ENCODE measurements at places on chromosomes 2 and 18.

DNA sequence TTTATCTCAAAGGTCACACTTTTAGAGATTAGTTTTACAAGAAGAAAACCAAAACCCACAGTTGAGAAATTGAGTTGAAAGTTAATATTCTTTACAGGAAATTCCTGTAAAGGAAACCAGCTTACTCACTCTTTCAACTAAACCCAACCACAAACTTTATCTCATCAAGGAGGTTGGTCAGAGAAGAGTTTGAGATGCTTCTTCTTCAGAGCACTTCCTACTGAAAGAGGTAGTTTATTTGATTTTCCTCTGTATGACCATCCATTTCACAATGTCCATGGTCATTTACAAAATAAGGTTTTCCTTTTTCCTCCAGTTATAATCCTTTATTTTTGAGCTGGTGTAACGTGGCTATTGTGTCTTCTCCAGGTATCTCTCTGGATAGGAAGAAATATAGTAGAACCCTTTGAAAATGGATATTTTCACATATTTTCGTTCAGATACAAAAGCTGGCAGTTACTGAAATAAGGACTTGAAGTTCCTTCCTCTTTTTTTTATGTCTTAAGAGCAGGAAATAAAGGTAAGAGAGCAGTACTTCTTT is 4.5 kb upstream of the IL18RAP start:
- no peak for DNase-seq

GRCh38 chr2:32626639-32627221 is 1.1 kb upstream of the TTC27 start:
- no peak for DNase-seq

DNA sequence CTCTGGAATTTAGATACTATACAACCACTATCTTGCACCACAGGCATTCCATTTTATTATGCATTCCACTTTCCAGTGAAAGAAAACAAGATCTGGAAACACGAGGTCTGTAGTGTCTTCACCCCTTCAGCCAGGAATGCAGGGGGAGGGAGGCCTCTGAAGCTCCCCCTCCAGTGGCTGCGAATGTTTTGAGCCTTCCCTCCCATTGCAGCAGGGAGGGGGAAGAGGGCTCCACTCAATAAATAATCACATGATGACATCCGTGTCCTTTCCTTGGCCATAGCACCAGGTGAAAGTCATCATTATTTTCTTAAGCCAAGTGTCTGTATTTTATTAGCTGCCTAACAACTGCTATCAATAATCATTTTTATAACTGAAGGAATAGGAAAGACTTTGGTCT is 38.6 kb downstream of the ALPK2 start:
- DNase-seq = no peak

DNA sequence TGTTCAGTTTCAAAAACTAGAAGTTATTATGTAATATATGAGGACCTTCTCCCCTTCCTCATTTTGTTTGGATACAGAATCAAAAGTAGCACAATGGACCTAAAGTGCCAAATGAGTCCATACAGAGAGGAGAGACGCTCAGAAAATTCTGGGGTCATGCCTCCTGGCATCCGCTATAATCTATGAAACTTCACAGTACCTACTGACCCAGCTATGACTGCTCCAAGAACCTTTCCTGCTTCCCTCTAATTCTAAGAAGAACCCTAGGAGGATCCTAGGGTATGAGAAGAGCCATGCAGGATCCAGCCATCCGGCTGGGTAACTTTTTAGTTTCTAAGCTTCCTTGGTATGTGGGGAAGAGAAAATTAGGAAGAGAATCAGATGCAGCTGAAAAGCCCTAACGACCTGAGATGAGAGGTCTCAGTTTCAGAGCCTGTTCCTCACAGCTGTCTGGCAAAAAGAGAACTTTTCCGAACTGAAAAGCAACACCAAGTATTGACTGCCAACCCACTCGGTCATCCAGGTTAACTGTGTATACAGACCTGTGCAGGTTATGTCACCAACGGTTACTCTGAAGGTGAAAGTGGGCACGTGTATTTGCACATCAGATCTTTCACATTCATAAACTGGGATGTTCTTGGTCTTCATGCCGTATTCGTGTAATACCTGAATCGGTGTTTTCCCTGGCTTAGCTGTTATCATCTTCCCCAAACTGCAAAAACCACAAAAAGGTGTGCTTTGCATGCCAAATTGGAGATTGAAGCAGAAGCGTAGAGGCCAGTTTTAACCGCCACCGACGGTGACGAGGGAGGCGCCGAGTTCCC is 1.1 kb downstream of the PRKRA start:
- DNase-seq = peak; percentile 15

DNA sequence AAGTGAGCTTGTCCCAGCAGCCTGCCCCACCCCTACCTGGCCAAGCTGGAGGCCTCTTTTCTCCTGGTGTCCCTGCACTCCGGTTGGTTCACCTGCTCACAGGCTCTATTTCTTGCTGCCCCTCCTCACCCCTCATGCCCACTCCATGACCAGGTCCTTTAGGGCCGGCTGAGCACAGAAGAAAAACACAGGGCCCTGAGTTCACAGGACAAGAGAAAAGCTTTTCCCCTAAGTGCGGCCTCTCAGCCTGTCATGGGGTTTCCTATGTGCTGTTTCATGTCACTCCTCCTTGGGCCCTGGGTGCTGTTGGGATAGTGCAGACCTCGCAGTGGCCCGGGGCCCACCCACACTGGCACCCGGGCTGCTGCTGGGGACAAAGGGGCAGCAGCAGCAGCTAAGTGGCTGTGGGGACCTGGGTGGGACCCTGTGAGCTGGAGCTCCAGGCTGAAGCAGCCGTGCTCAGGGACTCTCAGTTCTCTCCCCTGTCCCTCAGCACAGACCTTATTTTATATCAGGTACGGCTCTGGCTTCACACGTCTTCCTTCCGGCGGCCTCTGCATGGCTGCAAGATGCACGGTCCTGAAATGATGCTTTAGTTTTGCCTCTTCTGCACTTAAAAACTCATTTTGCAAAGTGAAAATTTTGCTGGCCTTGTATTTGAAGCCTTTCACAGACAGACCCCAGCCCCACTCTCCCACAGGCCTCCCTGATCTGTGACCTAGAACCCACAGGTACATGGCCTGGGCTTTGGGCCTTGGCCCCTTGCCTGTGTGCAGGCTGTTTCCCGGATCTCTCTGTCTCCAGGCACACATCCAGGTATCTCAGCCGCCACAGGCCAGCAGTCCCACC is 71.8 kb downstream of the SH3RF3 start:
- no peak for DNase-seq

GRCh38 chr2:65390134-65390533 is 42.3 kb downstream of the SPRED2 start:
- DNase-seq = no peak

- no peak for DNase-seq
These were observed 48.6 kb downstream of the ANO7 start for GRCh38 chr2:241237047-241237446.

- no peak for DNase-seq
These were observed 74.5 kb downstream of the ETAA1 start for GRCh38 chr2:67471681-67472080.

DNA sequence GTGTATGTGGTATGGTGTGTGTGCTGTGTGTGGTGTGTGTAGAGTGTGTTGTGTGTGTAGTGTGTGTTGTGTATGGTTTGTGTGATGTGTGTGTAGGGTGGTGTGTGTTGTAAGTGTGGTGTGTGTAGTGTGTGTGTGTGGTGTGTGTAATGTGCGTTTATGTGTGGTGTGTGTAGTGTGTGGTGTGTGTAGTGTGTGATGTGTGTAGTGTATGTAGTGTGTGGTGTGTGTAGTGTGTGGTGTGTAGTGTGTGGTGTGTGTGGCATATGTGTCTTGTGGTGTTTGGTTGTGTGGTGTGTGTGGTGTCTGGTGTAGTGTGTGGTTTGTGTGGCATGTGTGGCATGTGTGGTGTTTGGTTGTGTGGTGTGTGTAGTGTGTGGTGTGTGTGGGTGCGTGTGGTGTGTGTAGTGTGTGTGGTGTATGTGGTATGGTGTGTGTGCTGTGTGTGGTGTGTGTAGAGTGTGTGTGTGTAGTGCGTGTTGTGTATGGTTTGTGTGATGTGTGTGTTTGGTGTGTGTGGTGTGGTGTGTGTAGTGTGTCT is 4.0 kb upstream of the RTP5 start:
- DNase-seq = no peak

DNA sequence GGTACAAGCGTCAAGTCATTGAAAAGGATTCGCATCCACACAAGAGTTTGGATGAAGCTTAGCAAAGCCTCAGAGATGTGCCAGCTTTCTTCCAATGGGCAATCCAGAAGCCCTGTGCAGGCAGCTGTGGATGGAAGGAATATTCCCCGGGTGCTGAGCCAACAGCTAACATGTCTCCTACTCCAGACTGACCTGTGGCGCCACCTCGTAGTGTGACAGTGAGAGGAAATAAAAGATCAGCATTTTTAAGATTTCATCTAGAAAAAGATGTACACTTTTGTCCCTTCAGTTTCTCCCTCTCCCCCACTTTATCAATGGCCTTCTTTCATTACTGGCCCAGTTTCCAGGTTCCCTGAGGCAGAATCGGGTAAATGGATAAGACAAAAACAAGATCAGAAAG is 48.9 kb upstream of the SPATS2L start:
- no peak for DNase-seq

DNA sequence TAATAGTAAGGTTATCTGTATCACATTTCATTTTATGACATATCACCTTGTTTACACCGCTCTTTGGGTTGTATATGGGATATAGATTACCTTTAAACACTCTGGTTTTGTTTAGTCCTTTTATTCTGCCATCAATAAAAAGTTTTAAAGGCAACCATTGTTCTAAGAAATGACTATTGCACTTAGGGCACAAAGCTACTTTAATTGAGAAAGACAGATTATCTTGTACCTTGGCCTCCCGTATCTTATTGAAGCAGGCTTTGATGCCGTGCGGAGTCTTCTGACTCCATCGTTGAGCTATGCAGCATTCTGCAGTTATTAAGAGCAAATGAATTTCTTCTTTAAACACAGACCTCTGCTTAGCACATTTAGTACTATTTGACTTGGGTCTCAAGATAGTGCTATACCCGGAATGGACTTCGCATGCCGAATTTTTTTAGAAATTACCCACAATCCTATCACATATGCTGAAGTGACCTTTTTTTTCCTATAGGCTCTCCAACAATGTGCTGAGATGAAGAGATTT is 16.7 kb downstream of the PKDCC start:
- no peak for DNase-seq

- DNase-seq = no peak
These were observed 62.8 kb upstream of the SLC38A11 start for GRCh38 chr2:165017966-165018596.

GRCh38 chr2:164205347-164205746 is 415.9 kb downstream of the GRB14 start:
- DNase-seq = no peak

DNA sequence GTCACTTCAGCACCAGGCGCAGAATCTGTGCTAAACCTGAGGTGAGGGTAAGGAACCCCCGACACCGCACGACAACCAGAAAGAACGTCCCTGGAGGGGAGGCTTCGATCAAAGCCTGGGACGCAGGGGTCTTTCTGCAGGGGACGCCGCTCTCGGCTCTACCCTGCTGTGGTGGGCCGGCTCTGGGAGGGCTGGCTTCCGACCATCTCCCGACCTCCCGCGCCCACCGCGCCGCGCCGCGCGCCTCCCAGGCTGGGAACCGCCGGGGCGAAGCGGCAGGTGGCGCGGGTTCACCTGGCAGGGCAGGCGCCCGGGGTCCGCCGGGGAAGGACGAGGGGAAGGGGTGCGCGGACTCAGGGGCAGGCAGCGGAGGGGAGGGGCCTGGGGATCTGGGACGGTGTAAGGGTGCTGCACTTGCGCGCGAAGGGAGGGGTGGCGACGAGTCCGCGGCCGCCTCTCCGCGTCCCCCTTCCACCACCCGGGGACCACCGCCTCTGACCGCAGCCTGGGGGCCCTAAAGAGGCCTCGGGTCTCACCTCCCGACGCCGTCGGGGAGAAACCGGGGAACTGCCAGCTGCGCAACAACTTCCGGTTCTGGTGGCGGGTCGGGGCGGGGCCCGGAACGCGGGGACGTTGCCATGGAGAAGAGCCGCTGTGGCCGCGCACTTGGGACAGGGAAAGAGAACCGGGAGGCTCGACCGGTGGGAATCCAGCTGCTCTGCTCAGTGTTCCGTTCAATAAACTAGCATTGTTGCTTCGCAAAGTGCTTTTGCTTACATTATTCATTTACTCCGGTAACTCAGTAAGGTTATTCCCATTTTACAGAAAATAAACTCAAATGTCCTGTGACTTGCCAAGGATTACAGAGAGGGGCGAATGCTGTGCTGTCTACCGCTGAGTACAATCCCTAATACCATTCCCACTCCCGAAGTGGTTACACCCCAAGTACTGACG is at the start of gene ZNF396:
Gene ZNF396, minus strand, starts transcription at position 596 of the 954 bp plus-strand sequence. CDS start 3,045 bp downstream, outside the sequence.
- peak; percentile 51 for DNase-seq

DNA sequence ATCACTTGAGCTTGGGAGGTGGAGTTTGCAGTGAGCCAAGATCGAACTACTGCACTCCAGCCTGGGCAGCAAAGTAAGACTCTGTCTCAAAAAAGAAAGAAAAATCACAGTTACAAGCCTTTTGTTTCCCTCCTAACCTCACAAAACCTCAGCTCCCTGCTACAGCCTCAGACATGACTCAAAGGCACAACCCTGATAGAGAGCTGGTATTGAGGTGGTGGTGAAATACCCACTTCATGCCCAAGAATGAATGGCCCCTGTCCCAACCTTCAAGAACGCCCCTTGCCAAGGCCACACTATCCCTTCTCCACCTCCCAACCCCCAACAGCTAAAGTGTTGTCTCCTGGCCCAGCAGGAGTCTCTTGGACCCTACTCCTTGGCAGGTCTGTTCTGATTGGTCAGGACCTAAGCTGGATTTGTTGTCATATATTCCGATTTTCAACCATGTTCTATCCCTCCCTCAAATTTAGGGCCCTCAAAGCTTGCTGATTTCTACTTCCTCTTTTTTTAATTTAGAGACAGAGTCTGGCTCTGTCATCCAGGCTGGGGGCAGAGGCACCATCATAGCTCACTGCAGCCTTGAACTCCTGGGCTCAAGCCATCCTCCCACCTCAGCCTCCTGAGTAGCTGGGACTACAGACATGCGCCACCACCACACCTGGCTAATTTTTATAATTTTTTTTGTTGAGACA is 61.9 kb upstream of the BZW1 start:
- no peak for DNase-seq

DNA sequence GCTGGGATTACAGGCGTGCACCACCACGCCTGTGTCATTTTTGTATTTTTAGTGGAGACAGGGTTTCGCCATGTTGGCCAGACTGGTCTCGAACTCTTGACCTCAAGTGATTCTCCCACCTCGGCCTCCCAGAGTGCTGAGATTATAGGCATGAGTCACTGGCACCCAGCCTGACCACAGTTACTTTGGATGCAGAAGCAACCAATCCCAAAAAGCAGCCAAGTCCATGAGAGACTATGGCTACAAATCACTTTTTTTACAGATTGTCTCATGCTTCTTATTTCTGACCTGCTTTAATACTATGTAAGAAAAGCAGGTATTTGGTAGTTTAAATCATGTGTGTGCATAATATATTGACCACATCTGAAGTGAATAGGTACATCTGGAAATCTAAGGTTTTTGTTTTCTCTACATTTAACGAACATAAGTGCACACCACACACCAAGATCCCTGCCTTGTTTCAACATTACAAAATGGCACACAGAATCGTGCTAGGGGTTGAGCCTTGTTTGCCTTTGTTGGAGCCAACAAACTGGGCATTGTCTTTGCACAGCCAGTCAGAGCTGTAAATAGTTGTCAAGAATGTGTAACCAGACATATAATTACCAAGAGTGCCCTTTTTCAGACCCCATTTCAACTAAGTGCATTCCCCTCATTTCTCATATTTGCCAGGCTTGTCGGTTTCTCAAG is 18.3 kb upstream of the MAP4K4 start:
- no peak for DNase-seq

- peak; percentile 13 for DNase-seq
These were observed 41.0 kb downstream of the CDKL4 start for GRCh38 chr2:39202639-39203369.

Data from dermis blood vessel endothelial cell (primary cell).